Putamen (tissue), 1 donor: ENCODE measurements at places on chromosomes 6 and 20.

GRCh38 chr6:111789598-111789997 is 83.7 kb downstream of the FYN start:
- DNase-seq, result no peak

DNA sequence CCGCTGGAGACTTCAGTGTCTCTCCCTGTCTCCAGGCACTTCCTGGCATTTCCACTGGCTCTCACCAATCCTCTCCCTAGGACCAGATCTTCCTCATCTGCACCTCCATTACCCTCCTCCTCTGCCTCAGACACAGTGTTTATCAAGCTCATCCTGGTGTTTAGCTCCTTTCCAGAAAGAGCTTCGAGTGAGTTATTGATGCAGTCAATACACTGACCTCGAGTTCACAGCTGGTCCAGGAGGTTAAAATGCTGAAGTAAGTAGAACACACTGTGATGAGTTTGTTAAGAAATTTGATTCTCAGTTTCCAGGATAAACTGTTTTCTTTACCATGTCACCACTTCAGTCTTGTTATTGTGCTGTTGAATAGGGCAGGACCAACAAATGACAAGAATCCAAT is 42.1 kb upstream of the ARMC2 start:
- DNase-seq, result no peak

DNA sequence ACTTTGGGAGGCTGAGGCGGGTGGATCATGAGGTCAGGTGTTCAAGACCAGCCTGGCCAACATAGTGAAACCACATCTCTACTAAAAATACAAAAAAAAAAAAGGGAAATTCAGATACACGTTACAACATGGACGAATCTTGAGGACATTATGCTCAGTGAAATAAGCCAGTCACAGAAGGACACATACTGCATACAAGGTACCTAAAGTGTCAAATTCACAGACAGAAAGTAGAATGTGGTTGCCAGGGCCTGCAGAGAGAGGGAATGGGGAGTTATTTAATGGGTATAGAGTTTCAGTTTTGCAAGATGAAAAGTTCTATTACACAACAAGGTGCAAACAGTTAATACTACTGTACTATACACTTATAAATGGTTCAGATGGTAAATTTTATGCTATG is 75.1 kb downstream of the SNX5 start:
- no peak for DNase-seq

- no peak for DNase-seq
Measured at GRCh38 chr6:89372506-89372901, 20.0 kb upstream of the UBE2J1 start.

- no peak for DNase-seq
Measured at GRCh38 chr20:21106171-21107017, at the start of gene LINC00237. Gene LINC00237 (minus strand): TSS chr20:21106358.

DNA sequence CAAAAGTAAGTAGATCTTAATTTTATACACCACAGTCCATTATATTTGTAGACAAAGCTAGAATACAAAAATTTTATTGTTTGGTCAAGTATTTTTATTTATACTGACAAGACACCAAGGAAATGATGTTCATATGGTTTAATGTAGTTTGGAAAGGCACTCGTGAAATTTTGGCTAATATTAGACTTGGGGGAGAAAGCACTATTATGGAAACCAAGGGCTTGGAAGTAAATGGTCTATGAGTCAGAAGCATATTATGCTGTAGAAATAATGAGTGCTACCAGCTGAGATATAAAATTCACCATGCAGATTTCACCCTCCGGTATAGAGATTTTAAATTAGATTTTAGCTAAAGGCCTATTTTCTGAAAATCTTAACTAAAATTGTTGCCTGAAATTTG is 233.6 kb downstream of the KCNQ5 start:
- DNase-seq, result no peak

DNA sequence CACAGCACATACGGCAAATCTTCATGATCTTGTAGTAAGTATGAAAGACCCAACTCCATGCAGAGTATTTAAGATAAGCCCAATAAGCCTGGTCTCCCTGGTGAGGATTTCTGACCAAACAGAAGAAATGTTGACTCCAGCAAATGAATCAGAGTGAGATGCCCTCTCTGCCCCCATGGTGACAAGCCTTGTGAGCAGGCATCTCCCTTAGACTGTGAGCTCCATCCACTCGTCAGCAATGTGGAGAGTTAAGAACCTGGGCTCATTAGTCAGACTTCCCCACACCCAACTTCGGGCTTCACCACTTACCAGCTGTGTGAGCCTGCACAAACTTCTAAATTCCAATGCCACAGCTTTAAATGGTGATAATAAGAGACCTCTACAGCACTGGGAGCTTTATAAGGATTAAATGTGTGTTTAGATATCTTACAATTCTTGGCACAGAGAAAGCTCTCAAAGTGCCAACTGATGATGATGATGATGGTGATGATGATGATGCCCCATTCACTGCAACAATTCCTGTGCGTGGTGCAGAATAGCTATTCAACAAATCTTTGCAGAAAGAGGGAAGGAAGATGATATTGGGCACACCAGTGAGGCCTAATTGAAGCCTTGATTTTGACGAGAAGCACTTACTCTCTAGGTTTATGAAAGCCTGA is 253.4 kb upstream of the TAB2 start:
- no peak for DNase-seq

GRCh38 chr6:3251462-3252314 is 7.1 kb upstream of the PSMG4 start:
- peak; percentile 83 for DNase-seq

- no peak for DNase-seq
Measured at GRCh38 chr6:303948-304558, 11.8 kb downstream of the DUSP22 start.

GRCh38 chr6:163416557-163417253 is 2.2 kb downstream of the QKI start:
- peak; percentile 84 for DNase-seq

DNA sequence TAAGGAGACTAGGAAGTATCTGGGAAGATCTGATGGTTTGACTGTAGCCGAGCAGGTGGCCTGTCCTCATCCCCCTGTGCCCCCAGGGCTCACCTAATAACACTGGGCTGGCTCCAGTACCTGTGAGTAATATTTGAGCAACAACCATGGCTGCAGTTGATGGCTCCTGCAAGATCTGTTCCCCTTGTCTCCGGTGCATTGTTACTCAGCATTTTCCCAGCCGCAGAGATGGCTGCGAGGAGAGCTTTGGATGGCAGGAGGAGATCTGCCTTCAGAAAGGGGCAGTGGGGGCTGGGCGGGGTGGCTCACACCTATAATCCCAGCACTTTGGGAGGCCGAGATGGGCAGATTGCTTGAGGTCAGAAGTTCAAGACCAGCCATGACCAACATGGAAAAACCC is 39.3 kb downstream of the PTK7 start:
- DNase-seq, result no peak

GRCh38 chr6:45652416-45652815 is 274.7 kb upstream of the SUPT3H start:
- no peak for DNase-seq

GRCh38 chr6:13397359-13398068 is 69.2 kb upstream of the TBC1D7 start:
- no peak for DNase-seq

- no peak for DNase-seq
Measured at GRCh38 chr6:121090492-121090891, 243.8 kb downstream of the TBC1D32 start.

DNA sequence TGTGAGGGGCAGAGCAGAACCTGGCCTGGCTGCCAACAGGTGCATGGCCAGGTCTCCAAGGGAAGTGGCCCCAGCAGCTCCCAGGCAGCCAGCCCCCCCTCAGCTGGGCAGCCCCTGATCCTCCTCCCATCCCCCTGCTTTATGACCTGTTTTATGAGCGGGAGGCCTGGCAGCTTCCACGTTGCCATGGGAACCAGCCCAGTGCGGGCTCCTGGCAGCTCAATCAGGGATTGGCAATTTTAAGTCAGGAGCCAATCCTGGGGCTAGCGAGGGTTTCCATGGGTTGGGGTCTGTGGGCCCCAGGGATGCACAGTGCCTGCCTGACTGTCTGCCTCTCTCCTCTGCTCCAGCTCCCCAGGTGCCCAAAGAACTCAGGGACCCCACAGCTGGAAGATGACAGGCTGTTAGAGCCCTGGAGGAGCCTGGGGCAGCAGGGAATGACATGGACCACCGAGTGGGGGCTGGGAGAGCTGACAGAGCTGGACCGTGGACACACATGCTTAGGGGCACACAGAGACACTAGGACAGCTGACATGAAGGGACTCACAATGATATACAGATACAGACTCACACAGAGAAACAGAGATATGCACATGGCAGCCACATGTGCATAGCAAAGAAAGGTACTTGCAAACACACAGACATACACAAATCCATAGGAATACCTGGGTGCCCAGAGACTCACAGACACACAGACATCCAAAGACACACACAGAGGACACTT is 56.5 kb upstream of the SIRPA start:
- DNase-seq, result no peak

DNA sequence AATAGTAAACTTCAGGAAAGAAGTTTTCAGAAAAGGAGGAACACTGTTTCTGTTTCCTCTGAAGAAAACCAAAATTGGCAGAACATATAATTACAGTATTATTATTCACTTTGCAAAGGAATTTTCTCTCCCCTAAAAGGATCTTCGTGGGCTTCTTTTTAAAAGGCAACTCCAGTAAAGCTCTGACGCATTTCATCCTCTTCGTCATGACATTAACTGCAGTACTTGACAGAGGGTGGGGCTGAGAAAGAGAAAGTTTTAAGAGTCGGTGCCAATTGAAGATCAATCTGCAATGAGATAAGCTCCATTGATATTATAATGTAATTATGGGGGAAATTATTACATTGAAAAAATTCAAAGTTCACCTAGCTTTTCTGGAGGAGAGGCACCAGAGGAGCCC is 75.8 kb downstream of the MYB start:
- peak; percentile 20 for DNase-seq

DNA sequence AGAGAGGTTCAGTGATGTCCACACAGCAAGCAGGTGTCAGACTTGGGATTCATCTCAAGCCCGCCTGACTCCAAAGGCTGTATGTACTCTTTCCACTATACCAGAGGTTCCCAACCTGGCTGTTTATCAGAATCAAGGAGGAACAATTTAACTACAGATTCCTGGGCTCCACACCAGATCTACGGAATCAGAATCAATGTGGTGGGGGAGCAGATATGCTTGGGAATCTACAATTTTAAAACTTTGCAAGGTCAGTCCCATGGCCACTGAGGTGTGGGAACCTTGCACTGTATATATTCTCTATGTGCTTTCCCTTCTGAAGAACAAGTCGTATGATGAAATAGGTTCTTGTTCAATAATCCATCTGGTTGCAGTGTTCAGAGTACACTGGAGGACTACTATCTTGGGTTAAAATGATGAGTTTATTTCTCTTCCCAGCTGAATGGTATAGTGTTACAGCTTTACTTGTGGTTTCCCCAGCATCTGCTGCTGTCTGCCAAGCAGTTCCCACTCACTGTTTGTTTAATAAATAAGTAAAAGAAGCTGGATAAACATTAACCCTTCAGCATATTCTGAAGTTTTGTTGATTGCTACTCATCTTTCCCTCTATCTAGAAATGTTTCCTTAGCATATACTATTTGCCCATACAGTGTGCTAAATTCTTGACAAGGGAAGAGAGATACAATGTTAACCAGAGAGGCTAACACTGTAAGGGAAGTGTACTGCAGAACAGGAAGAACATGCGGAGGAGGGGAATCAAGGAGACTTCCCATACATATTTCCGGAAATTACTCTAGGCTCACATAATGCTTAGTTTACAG is 9.9 kb downstream of the TTI1 start:
- DNase-seq, result no peak

GRCh38 chr6:163900570-163900969 is 486.1 kb downstream of the QKI start:
- DNase-seq, result no peak

DNA sequence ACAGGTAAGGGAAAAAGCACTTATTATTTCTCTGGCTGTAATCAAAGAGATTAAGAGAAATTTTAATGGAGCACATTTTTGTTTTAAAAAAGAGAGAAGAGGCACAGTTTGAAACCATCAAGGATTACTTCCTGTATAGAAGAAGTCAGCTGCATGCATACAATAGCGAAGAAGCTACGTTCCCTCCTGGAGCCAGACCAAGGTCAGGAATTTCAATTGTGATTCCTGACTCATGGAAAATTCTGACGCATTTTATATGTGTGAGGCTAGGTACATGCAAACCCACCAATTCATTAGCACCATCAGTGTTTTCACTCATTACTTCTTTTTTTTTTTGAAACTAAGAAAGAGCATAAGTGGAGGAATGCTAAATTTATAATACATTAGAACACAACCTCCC is 232.7 kb upstream of the SGK1 start:
- no peak for DNase-seq

- peak; percentile 42 for DNase-seq
Measured at GRCh38 chr6:137309078-137309762, 90.0 kb upstream of the IFNGR1 start.

DNA sequence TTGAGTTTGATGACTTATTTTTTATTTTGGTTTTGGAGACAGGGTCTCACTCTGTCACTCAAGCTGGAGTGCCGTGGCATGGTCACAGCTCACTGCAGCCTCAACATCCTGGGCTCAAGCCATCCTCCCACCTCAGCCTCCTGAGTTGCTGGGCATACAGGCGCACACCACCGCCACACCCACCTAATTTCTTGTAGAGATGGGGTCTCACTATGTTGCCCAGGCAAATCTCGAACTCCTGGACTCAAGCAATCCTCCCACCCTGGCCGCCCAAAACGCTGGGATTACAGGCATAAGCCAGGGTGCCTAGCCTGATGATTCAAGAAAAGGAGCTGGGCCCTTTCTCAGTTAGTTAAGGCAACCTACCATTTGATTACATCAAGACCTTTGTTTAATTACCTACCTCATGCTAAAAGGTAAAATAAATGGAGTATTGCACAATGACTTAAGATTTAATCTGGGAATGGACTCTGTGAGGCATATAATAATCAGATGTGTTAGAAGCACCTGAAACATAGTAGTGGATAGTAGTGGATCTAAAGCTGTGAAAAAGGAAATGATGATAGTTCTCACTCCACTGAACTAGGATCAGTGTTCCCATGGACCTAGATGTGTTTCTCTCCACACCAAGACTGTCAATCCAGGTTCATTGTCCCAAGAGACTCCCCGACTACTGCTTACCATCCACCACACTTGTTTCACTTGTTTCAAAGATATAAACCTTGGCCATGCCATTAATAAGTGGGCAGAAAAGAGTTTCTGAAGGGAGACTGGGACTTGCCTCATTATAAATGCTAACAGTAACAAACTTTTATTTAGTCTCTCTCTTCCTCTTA is 2.1 kb downstream of the TNFRSF21 start:
- no peak for DNase-seq

- DNase-seq, result no peak
Measured at GRCh38 chr6:126181173-126181741, 158.7 kb upstream of the CENPW start.

DNA sequence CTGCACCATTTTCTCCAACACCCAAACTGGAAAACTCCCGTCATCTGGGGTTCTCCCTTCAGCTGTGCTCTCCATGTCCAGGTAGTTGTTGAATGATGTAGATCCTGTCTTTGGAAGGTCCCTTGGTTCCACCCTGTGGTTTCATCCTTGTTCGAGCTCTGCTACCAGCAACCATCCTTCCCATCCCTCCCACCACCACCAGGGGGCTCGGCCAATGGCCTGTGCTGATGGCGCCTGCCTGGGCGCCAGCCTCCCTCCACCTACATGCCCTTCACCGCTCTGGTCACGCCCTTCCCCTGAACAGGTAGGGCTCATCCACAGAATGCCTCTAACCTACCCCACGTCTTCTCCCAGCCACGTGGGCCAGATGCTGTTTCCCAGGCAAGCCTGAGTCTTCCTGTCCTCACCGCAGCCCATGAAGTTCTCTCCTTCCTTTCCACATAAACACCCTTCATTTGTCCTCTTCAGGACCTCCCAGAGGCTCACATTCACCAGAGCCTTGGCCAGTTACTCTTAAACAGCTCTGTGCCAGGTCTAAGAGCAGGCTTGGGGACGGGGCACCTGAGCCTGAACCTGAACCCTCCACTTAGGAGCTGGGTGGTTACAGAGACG is 75.1 kb upstream of the DUSP22 start:
- DNase-seq, result no peak
